Occipital lobe (tissue), 3 donors: ENCODE measurements at places on chromosomes 7 and 10. TPM values are rescaled to one million over a fixed set of nuclear protein-coding genes. Genes with fewer than 3 reads are reported as not detected.

Gene PDE6C
- total RNA-seq: not detected

- DNase-seq: no peak
These were observed 229.5 kb downstream of the PTEN start for GRCh38 chr10:88092973-88093372.

- no peak for DNase-seq
These were observed 81.0 kb downstream of the HACD1 start for GRCh38 chr10:17536221-17536620.

DNA sequence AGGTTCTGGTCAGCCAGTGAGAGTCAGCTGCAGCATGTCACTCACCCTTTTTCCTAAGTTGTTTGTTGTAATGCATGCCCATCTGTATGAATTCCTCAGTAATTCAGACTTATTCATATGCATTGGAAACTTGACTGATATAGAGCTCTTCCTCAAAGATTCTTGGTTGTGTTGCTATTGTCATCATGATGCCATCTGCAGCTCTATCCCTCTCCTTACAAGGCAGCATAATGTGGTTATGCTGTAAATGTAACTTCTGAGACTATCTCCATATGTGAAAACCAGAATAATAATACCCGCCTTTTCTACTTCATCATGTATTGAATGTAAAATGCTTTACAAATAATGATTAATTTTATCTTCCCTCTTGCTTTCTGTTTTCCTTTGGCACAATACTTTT, 252.6 kb upstream of the MTPN start:
- DNase-seq: no peak

- no peak for DNase-seq
These were observed 378.8 kb upstream of the C7orf33 start for GRCh38 chr7:148211740-148212151.

Gene SLC16A12
- total RNA-seq: 4.1 TPM

DNA sequence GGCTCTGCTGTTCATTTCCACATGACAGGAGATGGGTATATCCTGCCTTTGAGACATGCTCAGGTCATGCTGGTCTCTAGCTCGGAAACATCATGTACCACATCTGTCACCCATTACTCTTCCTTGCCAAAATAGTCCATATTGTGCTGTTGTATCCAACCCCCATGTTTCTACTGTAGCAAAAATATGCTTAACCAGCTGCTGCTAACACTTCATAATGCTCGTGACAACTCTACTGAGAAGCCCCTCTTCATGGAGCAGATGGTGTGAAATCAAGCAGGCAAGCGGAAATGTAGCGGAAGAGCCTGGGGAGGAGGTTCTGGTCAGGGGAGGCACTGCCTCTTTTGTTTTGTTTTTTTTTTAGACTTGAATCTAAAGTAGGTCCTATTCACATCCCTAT, 82.9 kb downstream of the NPY start:
- no peak for DNase-seq

Gene PRKG1
- total RNA-seq: 24.2 TPM

Gene ARL3
- 31.2 TPM for total RNA-seq

- no peak for DNase-seq
These were observed 12.6 kb upstream of the PPP2R2D start for GRCh38 chr10:131888186-131888604.

DNA sequence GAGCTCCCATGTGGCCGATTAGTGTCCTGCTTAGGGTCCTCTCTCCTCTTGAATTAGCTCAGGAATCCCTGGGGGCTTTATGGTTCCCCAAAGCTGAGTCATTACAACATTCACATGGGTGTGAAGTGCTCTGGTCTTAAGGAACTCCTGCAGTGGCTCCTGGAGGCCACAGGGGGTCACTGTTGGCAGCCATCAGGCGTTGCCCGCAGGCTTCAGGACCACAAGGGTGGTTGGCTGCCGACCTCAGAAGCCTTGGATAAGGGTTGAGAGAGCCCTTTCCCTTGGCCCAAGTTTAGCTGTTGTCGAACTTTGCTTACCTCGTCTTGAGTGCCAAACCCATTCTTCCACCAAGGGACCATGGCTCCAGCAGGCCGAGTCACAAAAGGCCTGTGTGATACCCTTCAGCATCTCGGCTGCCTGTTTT, 61.7 kb downstream of the SH2D4B start:
- DNase-seq: no peak

GRCh38 chr10:86306628-86307278, 59.8 kb downstream of the GRID1 start:
- no peak for DNase-seq
